ENCODE measurements at places on chromosomes 12 and 14.
A peak's percentile ranks its signal among the peaks of the same experiment; 100 is the strongest.

DNA sequence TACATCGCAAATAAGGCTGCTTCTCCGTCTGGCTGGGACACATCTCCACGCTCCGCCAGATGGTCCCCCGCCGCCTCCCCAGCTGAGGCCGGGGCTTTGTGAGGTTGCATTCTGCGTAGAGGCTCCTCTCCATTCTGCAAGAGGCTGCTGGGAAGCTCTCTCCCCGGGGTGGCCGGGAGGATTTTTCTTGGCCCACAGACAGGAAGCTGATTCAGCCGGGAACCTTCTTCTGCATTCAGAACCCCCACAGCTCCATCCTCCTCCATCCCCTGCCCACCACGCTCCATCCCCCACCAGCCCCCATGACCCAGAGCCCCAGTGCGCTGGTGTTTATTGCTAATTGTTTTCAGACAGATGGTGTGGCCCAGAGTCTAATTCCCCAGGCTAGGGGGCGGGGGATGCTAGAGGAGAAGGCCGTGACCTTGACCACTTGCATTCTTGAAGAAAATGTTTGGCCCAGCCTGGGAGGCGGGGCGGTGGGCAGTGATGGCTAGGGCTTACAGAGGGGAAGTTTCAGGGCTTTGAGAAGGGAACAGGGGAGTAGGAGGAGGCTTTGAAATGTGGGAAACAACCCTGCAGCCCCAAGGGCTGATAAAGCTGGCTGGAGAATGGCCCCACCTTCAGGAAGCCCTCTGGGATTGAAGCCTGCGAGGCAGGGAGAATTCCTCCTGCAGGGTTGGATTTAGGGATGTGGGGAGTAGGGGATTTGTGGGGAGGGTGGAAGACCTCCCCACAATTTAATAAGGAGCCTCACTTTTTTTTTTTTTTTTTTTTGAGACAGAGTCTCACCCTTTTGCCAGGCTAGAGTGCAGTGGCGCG is 88.5 kb upstream of the NCOR2 start:
- DNase-seq: peak; percentile 99

- no peak for DNase-seq
These were observed 44.6 kb upstream of the NPFF start for GRCh38 chr12:53551889-53552291.

- DNase-seq: no peak
These were observed 518.1 kb downstream of the TMEM121 start for GRCh38 chr14:106044515-106044914.

DNA sequence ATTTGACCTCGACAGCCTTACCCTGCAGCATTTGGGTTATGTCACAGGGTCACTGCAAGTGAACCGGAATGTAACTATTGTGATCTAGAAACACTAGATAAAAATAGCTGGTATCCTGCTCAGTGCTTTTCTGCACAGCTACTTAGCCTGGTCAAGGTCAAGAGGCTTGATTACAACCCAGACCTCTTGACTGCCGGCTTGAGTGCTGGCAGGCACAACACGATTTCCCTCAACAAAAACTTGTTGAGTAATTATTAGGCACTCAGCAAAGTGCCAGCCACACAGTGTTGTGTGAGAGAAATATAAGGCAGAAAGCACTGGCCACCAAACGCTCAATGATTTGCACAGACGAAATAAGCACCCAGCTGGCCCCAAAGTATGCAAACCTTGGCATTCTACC is 156.7 kb downstream of the NUAK1 start:
- DNase-seq: no peak

- DNase-seq: no peak
These were observed 6.8 kb downstream of the TMCC3 start for GRCh38 chr12:94643606-94644005.

Data from NCI-H524 (cell line).